ENCODE measurements at places on chromosomes 1 and 21.

- no peak for DNase-seq
Observed at GRCh38 chr1:93200086-93200620, 19.6 kb downstream of the CCDC18 start.

DNA sequence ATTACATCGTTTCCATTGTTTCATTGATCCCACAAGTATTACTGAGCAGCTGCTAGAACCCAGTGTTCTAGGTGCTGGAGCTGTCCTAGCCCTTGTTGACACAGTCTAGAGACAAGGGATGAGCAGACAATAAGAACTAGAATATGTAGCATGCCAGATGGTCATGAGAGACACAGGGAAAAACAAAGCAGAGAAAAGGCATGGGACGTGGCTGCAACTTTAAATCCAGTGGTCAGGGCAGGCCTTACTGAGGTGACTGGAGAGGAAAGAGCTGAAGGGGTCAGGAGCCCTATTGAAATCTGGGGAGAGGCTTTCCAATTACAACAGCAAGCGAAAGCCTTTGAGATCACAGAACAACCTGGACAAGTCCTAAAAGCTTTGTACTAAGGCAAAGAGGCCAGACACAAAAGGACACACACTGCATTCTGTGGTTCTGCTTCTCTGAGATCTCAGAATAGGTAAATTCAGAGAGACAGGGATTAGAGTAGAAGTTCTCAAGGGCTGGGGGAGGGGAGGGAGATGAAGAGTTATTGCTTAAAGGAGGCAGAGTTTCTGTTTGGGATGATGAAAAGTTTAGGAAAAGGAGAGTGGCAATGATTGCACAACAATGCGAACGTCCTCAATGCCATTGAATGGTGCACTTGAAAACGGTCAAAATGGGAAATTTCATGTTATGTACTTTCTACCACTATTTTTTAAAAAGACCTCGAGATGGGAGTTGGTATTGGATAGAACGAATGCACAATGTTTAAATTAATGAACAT lies 467.4 kb upstream of the VAMP3 start:
- no peak for DNase-seq

DNA sequence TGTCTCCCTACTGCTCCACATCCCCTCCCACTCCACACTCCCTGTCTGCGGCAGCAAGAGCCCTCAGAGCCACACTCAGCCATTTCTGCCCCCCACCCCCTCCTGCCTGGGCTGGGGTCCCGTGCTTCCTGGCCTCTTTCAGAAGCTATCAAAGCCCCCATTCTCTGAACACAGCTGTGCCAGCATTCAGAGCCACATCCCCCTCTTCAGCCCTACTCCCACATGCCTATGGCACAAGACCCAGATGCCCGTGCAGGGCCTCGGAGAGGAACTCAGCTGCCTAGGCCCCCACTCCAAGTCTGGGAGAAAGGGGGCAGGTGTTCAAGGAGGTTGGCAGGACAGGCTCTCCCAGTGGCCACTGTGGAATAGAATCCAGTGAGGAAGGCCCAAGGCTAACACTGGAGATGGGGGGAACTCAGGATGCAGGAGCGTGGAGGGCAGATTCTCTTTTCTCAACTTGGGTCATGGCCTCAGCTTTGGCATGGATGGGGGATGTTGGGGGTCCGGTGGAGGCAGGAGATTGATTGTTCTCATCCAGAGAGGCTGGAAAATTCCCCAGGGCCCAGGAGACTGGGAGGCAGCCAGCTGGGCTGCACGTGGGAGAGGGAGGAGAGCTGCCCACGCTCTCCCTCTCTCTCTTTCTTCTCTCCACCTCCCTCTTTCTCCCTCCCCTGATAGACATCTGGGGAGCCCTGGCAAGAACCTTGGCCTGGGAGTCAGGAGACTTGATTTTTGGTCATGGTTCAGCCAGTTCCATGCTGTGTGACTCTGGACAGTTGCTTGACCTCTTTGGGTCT lies 3.5 kb upstream of the BCAN start:
- peak; percentile 52 for DNase-seq

GRCh38 chr1:246705368-246705767 lies 18.8 kb upstream of the SCCPDH start:
- DNase-seq: no peak

DNA sequence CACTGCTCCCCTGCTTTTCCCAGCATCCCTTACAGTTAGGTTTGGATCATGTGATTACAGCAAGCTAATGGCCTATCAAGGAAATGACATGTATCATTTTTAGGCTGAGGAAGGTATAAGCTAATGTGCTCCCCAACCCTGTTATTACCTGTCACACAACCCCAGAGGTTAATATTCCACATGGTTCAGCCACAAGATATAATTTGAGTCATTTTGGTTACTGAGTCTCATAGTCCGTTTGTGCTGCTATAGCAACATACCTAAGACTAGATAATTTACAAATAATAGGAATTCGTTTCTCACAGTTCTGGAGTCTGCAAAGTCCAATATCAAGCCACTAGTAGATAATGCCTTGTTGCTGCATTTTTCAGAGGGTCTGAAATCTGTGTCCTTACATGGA lies 29.1 kb upstream of the SLC16A1 start:
- no peak for DNase-seq

- no peak for DNase-seq
Observed at GRCh38 chr1:81430236-81430938, 370.3 kb upstream of the ADGRL2 start.

GRCh38 chr1:55346586-55346985 lies 131.4 kb upstream of the USP24 start:
- DNase-seq: no peak

DNA sequence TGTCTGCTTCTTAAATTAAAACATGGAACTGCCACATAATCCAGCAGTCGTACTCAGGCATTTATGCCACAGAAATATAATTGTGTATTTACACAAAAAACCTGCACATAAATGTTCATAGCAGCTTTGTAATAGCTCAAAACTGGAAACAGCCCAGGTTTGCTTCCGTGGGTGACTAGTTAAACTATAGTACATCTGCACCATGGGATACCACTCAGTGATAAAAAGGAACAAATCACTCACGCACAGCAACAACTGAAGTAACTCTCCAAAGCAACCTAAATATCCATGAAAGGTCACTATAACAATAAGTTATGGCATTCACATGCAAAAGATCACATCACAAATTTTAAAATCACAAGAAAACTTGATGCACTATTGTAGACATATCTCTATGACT lies 64.4 kb downstream of the KCNT2 start:
- no peak for DNase-seq

GRCh38 chr1:53196017-53196484 lies 573 bp upstream of the CPT2 start:
- no peak for DNase-seq

GRCh38 chr1:19046972-19047731 lies 90.7 kb upstream of the IFFO2 start:
- no peak for DNase-seq

DNA sequence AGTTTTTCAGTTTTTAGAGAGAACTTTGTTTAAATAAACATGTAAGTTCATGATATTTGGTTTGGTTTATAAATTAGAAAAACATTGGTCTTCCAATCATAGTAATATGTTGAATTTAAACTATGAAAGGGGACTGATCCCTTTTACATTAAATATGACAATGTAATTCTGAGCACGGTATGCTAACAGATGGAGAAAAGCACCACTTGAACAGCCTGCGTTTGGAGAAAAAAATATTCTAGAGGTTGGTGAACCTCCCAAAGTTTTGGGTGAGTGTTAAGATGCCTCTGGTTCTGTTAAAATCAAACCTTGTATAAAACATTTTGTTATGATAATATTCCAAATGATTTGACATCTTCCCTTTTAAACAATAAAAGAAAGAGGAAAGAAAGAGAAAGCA lies 123.9 kb downstream of the SDCCAG8 start:
- peak; percentile 14 for DNase-seq

DNA sequence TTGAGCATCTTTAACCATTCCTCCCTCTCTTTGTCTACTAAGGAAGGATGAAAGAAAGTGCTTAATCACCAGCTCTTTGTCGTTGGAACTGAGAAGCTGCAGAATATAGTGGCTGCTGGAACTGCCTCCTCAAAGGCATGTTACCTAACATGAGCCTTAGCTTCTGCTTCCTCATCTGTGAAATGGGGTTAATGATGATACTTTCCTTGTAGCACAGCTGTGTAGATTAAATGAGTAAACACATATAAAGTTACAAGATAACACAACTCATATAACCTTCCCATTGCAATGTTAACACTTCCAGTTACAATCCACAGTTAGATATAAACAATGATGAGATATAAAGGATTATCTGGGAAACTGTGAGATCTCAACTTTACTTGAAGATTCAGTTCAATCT lies 48.4 kb upstream of the ZNF326 start:
- DNase-seq: no peak

DNA sequence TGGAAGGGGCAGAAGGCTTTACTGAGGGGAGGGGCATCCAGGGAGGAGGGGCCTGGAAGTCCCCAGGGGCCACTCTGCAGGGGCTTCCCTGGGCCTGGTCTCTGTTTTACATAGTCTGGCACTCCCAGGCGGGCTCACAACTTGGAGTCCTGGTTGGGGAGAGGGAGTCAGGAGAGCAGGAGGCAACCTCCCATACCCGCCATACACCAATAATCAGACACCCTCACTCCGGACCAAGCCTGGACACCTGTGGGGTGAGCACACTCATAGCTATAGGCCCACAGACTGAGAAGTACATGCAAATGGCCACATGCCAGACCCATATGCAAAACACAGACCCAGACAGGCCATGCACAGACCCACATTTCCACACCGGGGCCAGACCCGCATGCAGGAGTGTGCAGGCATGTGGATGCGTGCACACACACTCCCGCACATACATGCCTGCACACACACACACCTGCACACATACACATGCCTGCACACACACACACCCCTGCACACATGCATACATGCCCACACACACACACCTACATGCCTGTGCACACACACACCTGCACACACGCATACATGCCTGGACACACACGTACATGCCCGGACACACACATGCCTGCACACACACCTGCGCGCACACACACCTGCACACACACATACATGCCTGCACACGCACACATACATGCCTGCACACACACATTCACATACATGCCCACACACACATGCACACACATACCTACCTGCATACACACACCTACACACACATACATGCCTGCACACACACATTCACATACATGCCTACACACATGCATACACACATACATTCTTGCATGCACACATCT lies 89.5 kb upstream of the RUNX3 start:
- DNase-seq: no peak

GRCh38 chr1:95876276-95876675 lies 642.3 kb downstream of the RWDD3 start:
- no peak for DNase-seq

DNA sequence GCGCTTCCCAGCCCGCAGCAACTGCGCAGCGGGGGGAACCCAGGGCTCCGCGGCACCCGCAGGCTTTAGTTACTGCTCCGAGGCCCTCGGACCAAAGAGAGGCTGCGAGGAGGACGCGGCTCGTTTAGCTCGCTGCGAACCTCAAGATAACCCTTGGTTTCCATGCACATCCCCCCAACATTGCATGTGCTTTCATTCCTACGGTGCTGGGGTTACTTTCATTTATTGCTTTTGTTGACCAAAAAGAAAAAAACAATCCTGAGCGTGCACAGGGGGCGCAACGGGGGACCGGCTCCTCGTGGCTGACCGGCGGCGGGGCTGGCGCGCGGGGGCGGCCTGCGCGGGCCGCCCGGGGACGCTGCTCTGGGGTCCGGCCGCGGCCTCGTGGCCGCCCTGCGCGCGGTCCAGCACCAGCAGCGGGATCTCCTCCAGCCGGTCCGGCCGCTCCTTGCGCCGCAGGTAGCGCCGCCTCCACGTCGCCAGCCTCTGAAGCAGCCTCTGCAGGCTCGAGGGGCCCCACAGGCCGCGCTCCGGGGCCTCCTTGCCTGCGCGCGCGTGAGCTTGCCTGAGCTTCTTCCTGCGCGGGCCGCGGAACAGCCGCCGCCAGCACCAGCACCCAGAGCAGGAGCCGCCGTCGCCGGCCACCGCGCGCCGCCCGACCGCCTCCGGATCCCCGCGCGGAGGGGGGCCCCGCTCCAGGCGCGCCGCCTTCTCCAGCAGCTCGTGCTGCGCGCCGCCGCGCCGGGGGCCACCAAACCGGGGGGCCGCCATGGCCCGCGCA lies 77.4 kb downstream of the DESI2 start:
- DNase-seq: peak; percentile 79

GRCh38 chr1:239662950-239663349 lies 276.6 kb downstream of the CHRM3 start:
- no peak for DNase-seq

DNA sequence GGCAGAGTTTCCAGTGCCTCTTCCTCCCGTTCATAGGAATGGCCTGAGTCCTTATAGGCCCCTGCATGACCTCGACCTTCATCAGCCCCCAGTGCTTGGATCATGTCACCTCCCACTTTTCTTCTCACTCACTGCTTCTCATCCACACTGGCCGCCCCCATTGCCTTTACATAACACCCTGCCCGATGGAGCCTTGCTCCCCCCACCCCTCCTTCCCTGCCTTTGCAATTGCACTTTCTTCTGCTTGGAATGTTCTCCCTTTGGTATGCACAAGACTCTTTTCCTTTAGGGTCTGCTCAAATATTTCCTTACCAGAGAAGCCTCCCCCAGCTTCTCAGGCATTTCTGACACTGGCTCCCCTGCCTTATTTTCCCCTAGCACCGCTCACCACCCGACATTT lies 125.2 kb upstream of the KCNJ6 start:
- no peak for DNase-seq

DNA sequence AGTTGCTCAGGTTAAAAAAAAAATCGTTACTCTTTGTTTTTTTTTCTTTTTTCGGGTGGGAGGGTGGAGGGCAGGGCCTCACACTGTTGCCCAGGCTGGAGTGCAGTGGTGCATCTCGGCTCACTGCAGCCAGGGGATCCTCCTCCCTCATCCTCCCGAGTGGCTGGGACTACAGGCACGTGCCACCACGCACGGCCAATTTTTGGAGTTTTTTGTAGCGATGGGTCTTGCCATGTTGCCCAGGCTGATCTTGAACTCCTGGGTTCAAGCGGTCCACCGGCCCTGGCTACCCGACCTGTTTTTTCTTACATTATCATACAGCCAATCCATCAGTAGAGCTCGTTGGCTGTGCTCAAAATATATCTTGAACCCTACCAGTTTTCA lies 2.2 kb upstream of the USP1 start:
- DNase-seq: no peak

DNA sequence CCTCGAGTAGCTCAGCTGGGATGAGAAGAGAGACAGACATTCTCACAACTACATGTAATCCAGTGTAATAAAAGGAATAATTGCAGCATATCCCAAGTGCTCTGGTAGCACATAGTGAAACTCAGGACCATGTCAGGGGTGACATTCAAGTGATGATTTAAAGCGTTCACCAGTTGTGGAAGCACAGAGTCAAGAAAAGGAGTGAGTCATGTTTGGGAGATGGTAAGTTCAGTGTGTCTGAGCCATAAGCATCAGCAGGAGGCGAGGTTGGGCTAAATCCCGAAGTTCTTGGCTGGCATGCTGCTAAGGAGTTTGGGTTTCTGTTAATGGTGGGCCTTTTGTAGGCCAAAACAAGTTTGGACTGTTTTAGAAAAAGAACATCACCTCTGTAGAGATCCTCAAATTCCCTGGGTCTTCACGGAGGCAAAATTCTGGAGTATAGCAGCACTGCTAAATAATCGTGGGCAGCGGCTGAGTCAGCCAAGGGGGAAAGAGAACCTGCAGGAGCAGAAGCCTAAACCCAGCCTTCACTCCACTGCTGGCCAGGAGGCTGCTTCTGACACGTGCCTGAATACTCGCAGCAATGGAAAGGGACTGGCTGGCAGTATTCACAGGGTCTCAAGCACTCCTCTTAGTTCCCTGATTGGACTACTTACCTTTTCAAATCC lies 7.2 kb upstream of the NHLH1 start:
- DNase-seq: no peak

GRCh38 chr21:45969921-45970673 lies 11.5 kb upstream of the COL6A1 start:
- DNase-seq: no peak

- no peak for DNase-seq
Observed at GRCh38 chr1:33970148-33970825, 106.4 kb downstream of the HMGB4 start.
